ENCODE measurements at places on chromosomes 3 and 15. TPM values are rescaled to one million over a fixed set of nuclear protein-coding genes. Genes with fewer than 3 reads are reported as not detected.

DNA sequence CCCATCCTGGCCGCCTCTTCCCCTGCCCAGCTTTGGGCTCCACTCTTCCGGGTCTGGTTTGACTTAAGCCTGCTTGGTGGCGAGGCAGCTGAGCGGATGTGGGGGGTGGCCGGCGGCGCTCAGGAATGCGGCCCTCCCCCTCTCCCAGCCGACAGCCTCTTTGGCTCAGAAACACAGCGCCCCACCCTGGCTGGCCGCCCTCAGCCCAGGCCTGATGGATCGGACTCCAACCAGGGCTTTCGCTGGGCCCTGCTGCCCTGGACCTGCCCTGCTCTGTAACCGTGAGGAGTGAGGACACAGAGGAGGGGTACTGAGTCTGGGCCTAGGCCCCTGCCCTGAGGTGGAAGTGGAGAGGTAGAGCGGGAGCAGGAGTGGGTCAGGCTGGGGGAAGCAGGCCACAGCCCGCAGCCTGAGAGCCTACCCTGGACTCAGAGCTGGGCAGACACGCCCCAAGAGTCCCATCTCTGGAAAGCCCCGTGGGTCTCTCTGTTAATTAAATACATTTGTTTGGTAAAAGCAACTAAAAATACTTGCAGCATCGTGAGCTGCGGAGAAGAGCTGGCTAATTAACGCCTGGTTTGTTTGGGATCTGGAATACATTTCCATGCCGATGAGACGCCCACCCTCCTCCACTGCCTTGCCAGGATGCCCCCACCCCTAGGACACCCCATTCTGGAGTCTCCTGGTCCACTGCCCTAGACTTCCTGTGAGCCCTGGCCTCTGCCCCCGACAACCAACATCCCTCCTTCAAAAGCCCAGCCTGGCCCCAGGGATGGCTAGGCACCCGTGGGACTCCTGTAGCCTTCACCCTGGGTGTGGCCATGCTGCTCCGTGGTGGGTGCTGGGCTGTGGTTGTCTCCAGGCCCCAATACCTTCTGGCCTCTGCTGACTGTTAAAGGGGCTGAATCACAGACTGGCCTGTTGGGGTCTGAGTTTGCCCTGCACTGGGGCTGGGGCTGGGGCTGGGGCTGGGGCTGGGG, 19.6 kb downstream of the PLXNA1 start:
- DNase-seq = no peak

DNA sequence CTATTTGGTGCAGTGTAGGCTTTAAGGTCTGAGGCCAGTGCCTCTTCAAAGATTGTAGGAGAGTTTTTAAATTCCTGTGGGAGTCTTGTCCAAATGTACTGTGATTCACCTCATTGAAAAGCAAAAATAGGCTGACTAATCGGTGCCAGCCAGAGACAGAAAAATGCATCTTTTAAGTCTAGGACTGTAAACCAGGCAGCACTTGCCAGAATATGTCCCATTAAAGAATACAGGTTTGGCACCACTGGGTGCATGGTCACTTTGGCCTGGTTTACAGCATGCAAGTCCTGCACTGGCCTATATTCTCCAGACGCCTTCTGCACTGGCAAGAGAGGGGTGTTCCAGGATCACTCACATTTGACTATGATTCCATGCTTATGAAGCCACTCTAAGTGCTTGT, 20.3 kb upstream of the NOX5 start:
- peak; percentile 77 for DNase-seq

The LMAN1L gene
- total RNA-seq = not detected

DNA sequence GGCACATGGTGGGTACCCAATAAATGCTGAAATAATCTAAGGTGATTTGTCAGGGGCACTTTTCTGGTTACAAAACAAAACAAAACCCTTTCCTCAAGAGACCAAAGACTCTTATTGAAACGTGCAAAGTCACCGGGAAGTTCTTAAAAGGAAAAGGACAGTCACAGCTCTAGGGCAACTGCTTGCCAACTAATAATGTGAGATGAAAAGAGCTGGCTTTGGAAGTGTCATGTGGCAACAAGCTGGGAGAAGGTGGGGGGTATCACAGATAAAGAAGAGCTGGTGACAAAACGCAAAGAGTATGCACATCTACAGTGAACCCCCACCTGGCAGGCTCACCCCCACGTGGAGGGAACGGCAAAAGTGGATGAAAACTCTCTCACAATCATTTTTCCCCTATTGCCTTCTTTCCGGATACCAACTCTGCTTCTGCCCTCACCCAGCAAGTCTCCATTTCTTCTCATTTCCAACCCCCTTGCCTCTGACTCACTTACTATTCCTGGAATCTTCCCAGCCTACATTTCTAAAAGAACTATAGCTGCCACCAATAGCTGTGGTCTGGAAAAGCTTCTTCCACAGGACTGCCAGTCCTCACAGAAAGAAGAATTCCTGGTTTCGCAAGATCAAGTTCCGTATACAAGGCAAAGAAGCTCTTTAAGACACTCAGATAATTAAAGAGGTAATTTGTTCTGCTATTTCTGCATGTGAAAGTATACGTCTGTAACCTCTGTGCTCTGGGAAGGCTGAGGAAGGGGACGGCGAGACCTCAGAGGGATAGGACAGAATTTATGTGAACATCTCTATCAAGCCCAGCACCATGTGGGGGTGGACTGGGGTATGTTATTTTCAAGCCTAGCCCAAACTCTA, 21.8 kb upstream of the ANPEP start:
- DNase-seq = peak; percentile 89

DNA sequence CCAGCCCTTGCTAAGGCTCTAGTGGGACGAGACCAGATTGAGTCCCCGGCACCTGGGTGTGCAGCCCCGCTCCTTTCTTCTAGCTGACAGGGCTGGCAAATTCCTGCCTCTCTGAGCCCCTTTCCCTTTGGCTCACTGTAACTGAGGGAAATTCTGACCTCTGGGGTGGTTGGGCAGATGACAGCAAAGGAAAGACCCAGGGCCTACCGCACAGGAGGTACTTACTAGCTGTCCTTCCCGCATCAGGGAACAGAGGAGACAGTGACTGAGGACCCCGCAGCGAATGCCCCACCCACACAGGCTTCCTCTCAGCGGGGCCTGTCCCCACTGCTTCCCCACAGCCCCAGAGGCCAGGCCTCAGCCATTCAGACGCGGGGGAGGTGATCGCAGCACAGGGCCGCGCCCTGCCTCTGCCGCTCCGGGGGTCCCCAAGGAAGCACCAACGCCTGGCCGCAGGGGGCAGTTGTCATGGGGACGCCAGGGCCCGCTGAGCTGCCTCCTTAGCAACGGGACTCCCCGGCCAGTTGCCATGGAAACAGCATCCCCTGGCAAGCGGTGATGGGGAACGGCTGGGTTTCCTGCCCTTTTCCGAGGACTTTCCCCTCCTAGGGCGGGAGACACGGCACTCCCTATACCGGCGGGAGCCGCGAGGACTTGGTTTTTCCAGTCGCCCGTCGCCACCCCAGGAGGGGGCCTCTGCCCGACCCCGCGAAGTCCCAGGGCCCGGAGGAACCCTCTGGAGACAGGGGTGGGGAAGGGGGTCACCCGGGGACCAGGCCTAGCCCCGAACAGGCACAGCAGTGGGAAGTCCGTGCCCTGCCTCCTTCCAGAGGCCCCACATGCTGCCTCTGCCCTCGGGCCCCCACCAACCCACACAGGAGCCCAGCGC, 50.1 kb downstream of the HCN4 start:
- DNase-seq = no peak

DNA sequence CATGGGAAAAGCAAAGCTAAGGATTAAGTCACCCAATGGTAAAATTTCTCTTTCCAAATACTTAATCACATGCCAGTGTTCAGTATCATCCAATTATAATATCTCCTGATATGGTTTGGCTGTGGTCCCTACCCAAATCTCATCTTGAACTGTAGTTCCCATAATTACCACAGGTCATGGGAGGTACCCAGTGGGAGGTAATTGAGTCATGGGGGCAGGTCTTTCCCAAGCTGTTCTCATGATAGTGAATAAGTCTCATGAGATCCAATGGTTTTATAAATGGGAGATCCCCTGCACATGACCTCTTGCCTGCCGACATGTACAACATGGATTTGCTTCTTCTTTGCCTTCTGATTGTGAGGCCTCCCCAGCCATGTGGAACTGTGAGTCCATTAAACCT, 26.1 kb upstream of the NMB start:
- DNase-seq = no peak
